ENCODE measurements at places on chromosomes 7 and 10.

GRCh38 chr10:119139464-119140067 is 25.9 kb downstream of the SFXN4 start:
- DNase-seq: no peak

- no peak for DNase-seq
These were observed 57.5 kb downstream of the EXOC4 start for GRCh38 chr7:133310232-133310862.

DNA sequence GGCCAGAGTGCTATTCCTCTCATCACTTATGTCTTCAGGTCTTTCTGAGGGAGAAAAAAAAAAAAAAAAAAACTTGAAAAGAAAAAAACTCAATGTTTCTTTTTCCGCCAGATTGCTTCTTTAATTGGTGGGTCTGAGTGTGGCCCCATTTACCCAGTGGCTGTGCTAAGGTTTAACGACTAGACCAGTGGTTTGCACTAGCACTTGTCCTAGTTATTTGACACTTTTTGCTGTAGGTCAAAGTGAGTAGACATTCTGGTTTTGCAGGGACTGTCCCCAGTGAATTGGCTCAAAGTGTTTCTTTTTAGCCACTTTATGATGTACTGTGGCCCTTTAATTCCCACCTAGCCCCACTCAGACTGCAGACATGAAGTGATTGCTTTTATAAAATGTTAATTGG is 273.3 kb downstream of the PTEN start:
- no peak for DNase-seq

DNA sequence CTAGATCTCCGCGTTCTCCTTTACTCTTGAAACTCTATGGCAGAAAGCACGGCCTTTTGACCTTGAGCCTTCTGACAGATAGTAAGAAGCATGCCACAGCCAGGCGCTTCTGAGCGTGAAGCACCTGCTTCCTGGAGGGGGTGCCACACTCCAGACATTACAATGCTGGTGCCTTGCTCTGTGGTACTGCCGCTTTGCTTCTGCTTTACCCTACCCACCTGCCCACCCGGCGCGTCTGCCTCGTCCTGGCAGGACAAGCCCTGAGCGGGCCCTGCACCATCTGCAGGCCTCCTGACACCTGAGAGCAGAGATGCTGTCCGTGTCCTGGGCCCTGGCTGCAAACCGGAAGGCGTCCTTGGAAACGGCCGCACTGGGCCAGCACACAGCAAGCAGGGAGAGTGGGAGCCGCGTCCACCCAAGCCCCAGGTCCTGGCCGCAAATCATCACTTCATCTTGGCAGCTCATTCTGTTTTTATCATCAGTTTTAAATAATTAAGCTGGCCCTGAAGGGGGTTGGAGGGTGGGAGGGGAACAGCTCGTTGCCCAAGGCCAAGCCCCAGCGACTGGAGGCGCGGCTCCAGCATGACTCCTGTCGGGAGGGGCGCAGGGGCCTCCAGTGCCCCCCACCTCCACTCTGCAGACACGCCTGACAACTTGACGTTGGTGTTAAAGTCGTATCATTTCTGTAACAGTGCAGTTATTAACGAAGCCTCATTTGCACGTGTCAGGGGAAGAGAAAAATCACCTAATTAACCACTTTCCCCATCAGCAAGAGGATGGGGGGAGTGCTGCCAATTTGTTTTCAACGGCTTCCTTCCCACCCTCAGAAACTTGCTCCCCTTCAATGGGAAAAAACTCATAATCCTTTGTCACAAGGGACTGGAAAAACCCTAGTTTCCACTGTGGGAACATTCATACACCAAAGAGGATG is 132.2 kb downstream of the MAD1L1 start:
- DNase-seq: no peak

- no peak for DNase-seq
These were observed 60.6 kb upstream of the PAX2 start for GRCh38 chr10:100684688-100685235.

GRCh38 chr7:82335927-82336326 is 107.7 kb downstream of the CACNA2D1 start:
- no peak for DNase-seq
